ENCODE measurements at places on chromosomes 13 and 19. TPM values are rescaled to one million over a fixed set of nuclear protein-coding genes. Genes with fewer than 3 reads are reported as not detected.

Gene VWA8
- 18.6 TPM for polyA plus RNA-seq

DNA sequence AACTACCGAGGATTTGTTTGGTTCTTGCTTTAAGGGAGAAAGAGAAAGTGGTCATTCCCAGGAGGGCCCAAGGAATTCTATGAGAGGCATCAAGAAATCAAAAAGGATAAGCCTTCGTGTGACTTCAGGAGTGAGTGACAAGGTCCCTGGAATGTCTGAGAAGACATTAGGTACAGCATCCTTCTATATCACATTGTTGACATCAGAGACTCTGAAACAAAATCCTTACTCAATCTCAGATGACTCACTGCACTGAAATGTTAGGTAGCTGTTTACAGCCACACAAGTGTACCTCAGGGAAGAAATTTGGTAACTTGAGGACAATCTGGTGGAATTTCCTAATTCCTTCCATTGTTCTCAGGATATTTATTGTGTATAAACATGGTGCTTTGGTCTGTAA, 7.9 kb upstream of the LGALS14 start:
- no peak for DNase-seq

DNA sequence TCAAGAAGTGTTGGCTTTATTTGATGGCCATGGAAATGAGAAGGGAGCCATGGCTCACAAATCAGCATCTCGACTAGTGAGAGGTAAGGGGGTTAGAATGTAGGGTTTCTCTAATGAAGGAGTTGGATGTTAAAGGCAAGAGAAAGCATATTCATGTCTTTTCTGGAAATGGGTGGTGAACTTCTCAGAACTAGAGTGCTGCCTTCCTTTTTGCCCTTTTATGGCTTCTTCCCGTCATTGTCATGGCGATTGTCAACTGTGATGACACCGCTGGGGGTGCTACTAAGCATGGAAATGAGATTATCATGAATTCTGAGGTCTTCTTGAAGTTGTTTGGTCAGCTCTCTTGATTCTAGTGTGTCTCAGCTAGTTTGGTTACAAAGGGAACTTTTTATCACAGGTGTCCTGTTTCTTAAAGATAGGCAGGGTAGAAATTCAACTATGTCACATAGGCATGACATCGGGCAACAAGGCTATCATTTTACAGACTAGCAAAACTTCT, 180.4 kb downstream of the LIG4 start:
- no peak for DNase-seq

DNA sequence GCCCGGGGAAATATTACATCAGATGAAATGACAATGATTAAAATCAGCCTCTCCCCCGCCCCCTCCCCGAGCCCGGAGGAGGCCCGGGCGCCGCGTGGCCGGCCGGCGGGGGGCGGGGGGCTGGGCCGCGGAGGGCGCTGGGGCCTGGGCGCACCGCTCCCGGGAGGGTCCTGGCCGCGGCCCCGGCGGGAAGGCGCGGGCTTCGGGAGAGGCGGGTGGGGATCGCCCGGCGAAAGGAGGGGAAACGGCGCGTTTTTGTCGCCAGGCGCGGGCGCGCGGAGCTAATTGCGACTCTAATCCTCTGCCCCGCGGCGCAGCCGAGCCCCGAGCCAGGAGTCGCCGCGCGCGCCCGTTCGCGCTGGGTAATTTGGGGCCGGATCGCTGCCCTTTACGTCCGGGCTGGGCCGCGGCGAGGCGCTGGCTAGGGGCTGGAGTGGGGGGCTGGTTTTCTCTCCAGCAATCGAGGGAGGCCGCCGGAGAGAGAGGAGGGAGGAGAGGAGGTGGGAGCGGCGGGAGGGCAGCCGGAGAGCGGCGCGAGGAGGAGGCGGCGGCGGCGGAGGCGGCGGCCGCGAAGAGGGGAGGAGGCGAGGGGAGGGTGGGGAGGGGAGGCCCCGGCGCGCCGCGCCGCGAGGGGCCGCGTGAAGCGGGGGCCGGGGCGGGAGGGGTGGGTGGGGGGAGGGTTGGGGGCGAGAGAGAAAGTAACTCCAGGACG, at the start of gene KCTD15:
KCTD15 (plus strand) TSS at position 707 of the 712 bp plus-strand sequence. CDS start 3,585 bp downstream, outside the sequence.
- no peak for DNase-seq

Measured in left renal cortex interstitium (tissue), 4 donors.